ENCODE measurements at places on chromosomes 11 and 22.

DNA sequence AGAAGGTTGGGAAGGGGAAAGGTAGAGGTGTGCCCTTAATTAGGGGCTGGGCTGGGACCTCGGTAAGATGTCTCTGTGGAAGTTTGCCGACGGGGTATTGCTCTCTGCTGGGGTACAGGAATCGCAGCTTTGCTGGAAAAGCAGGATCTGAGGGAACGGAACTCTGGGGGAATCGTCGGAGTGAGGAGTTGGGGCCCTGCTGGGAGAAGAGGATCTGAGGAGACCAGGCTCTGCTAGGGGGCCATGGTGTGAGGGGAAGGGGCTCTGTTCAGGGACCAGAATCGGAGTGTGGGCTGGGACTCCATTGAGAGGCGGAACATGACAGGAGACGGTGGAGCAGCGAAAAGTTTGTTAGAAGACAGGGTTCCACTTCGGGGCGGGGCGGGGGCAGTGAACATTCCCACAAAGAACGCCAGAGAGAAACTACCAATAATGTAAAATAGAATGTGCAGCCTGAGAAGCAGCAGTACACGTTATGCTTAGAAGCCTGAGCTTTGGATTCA, 456 bp downstream of the AAMDC start:
- no peak for DNase-seq

DNA sequence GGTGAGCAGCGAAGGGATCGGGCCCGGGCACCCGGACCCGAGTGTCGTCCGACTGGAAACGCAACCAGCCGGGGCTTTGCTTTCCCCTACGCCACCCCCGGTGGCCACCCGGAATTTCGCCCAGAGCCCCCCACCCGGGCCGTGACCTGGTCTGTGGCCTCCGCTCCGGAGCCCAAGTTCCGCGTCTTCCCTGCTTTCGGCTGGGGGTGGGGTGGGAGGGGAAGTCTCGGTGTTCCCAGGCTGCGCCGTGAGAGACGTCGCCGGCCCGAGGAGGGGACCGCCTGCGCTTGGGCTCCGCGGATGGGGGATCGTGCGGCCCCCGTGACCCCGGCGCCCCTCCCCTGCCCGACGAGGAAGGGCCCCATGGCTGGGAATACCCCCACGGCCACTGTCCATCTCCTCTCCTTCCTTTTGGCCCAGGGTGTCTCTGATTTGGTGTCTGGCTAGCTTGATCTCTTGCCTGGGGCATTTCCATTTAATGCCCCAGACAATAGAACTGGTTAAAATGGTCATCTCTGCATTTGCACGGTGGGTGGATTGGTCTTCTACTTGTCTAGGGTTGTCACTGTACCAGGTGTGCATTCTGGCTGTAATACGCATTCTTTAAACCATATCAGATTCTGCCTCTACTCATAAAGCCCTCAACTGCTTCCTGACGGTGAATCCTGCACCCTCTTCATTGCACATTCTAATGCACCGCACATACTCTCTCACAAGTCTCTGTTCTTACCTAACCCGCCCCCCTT, 789 bp downstream of the SIK2 start:
- peak; percentile 17 for DNase-seq

- no peak for DNase-seq
Measured at GRCh38 chr11:44454666-44455065, 110.8 kb upstream of the CD82 start.

DNA sequence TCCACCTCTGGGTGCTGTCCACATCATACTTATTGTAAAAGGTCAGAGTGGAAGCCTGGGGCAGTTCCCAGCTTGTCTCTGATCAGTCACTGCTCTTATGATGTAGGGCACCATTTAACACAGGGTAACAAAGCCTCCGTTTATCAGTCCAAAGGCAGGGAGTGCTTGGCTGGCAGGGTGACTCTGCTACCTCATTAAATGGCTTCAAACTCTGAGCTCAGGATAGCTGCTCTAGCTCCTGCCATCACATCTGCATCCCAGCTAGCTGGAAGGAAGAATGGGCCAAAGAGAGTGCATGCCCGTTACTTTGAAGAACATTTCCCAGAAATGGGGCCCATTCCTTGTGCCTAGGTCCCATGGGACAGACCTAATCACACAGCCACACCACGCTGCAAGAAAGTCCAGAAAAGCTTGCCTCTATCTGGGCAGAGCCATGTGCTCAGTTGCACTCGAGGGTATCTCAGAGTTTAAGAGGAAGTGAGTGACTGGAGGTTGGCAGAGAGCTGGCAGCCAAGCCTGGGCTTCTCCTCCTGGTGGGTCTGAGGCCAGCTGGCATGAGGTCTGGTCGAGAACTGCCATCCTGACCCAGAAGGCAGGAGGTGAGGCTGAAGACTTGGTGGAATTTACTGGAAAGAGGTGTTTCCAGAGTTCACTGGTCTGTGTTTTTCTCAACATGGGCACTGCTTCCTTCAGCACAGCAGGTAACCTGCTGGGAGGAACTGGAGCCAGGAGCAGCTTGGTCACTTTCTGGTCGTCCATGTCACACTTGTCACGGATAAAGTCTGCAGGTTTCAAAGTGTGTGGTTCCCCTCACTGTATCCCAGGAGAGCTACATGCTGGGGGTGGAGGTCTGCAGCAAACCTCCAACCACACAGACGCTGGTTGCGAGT, 935.7 kb downstream of the BRD1 start:
- DNase-seq, result no peak

DNA sequence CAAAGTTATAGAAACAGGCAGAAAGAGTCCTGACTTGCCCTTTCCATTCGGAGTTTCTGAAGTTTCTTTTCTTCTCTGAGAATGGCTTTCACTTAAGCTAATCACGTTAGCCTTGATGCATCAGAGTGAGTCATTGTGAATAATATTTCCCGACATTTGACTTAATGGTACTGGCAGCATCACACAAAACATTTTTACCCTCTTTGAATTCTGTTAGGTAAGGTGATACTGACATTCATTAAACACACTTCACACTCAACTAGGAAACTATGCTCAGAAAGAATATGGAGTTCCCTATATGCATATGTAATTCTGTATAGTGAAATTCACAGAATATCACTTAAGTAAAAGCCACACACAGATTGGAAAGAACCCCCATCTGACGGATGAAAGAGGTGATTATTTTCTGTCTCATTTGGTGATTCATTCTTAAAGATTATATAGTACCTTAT, 120.8 kb upstream of the ARHGAP20 start:
- no peak for DNase-seq

Data from NCI-H2029 (cell line).